ENCODE measurements at places on chromosomes 12 and 14.

- DNase-seq: no peak
These were observed 34.7 kb downstream of the CYP46A1 start for GRCh38 chr14:99718811-99719192.

GRCh38 chr14:102993523-102993922, 63.8 kb downstream of the CDC42BPB start:
- no peak for DNase-seq

DNA sequence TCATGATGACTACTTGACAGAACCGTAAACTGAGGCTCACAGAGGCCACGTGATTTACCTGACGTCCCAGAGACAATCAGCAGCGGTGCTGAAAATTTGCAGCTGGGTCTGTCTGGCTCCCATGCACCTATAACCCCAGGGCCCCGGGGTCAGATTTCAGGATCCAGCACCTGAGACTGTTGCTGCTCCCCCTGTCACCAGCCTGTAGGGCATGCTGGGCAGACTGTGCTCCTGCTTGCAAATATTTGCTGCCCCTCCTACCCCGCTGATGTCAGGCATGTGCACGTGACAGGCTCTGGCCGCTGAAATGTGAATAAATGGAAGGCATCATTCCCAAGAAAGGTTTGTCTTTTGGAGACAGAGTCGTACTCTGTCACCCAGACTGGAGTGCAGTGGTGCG, 6.0 kb downstream of the MMAB start:
- DNase-seq: no peak

DNA sequence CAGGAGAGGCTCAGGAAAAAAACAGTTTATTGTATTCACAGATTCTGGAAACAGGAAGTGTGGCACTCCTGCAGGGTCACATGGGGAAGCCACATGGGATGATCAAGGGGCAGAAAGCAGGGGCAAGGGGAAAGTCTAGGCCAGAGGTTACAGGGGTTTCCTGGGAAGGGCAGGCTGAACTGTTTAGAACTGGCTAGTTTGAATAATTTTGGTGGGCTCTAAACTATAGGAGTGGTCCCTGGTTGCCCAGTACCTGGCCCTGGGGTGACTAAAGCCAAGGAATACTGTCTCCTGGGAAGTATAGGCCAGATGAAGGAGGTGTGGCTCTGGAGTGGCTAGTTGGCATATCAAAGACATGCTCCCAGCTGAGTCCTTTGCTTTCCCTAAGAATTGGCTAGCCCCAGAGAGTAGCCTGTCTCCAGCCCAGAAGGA, 169.2 kb downstream of the SLC41A2 start:
- no peak for DNase-seq

DNA sequence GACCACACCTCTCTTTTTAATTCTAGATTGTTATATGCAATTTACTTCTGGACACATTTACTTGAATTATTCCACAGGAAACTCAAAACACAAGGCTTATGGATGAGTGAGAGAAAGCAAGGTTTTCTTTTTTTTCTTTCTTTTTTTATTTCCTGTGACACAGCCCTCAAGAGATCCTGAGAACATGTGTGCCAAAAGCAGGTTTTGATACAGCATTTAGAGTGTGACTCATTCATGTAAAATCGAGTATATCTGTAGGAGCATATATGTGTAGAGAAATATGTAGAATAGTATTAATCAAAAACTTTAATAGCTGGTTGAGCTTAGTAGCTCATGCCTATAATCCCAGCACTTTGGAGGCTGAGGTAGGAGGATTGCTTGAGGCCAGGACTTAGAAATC, 4.4 kb upstream of the MAX start:
- DNase-seq: no peak

GRCh38 chr12:13277293-13277692, 80.8 kb downstream of the EMP1 start:
- no peak for DNase-seq

DNA sequence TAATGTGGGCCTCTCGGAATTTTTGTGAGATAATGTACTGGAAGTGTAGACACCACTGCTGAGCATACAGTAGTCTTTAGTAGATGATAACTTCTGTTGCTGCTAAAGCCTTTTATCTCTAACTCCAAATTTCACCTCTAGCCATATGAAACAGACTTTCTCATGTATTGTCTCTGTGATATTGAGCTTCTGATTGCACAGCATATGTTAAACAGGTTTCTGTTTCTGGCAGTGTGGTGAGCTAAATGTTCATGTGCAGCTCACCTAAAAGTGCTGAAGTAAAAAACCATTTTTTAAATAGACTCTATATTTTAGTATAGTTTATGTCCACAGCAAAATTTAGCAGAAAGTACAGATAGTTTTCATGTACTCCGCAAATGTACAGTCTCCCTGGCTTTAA, 89.3 kb upstream of the ALX1 start:
- no peak for DNase-seq

All from WERI-Rb-1 (cell line).